CD4-positive, alpha-beta memory T cell (primary cell): ENCODE measurements at places on chromosomes 1 and 21. TPM values are rescaled to one million over a fixed set of nuclear protein-coding genes. Genes with fewer than 3 reads are reported as not detected.

- DNase-seq = no peak
Observed at GRCh38 chr1:190226006-190226405, 251.7 kb downstream of the BRINP3 start.

The TNFRSF25 gene
- 415 TPM for total RNA-seq

DNA sequence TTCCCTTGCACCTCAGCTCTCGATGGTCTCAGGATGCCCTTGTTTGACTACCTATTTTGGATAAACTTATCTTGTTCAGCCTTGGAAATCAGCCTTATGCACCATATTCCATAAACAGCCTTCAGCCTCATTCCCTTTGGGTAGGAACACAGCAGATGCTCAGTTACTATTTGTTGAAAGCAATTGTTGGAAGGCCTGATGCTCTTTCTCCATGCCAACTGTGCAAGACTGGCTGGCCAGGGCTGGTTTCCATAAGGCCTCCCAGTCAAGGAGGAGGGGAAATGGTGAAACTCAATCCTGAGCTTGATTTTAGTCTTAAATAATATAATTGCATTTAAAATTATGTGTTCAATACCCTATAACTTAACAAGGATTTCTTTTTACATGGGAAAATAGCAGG is 121.1 kb upstream of the DEPDC1 start:
- no peak for DNase-seq

The SYTL1 gene
- 146 TPM for total RNA-seq

DNA sequence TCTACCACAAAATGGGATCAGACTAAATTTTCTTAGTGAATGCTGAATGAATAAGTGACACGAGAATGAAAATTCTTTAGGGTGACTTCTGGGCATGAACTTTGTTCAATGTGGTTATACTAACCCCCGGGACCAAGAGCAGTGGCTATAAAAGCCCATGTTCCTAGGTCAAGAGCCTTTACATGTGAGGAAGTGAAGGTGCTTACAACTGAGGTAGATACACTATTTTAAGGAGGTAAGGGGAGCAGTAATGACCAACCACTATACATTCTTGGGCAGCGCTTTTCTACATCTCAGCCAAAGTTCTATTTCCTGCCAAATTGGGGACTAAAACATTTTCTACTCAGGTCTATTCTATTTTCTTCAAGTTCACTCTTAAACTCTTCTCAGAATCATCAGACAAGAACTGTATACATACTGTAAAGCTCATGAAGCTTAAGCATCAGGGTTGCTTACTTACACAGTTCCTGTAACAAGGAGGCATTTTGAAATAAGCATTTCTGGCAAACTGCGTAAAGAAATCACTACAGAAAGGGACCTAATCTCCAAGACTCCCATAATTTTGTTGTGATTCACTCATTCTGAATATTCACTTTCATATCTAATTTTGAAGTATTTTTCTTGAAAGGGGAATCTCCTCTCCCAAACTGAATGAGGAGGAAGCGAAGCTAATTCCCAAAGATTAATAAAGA is 8.5 kb upstream of the ARHGAP29 start:
- no peak for DNase-seq

- DNase-seq = no peak
Observed at GRCh38 chr1:171083222-171083621, 7.5 kb upstream of the FMO3 start.

The BATF3 gene
- 0.64 TPM for total RNA-seq

DNA sequence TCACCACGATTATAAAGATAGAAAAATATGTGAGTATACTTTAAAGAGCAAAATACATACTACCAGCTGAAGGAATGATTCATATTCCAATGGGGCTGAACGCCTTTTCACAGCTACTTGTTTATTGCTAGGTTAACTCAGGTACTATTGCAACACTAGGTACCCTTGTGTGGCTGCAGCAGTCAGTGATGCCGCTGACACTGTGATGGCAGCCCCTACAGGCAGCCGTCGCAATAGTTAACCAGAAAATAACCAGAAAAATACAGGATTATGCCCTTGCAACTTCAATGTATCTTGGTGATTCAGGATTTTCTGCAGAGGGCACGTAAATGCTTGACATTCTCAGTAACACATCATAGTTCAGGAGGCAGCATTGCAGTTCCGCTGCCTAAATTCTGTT is 1.6 kb upstream of the MARK1 start:
- no peak for DNase-seq

The SRGAP2B gene
- total RNA-seq = 26.0 TPM

GRCh38 chr1:227741166-227741870 is 6.1 kb downstream of the SNAP47 start:
- no peak for DNase-seq

GRCh38 chr1:164999146-164999545 is 357.4 kb downstream of the LMX1A start:
- DNase-seq = no peak

DNA sequence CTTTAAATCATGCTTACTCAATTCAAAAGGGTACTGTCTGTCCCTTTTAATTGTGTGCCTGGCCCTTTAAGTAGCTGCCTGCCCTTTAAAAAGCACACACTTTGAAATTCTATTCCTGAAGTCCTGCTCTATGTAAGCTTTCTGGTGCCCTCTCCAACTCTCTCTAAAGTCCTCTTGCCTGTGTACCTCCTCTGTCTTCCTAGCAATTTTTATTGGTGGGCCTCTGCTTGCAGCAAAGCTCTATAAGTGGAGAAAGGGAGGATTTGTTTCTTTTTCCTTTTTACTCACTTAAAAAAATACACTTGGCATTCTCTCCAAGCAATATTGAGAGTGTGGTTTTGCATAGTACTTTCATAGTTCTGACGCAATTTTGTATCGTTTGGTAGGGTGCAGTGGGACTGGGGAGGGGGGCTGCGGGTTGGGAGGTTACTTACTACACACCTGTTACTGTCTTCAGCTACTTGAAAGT is 135.4 kb downstream of the LMO4 start:
- no peak for DNase-seq

The EXOC8 gene
- 37.4 TPM for total RNA-seq

The MMP23B gene
- 3.5 TPM for total RNA-seq

DNA sequence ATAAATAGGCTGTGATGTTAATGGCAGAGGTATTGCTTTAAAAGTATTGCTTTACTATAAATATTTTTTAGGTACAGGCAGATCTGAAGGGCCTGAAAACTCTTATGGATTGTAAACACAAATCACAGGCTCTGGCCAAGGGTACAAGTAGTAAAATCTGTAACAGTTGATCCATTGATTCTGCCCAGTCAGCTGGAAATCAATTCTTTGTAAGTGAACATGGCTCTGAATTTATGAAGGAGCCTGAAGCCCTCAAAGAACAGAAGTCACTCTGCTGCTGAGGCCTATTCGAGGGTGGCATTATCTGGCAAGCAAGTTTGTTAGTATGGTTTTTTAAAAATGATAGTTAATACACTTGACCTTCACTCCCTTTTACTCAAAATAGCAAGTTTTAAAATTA is 834.0 kb upstream of the TMPRSS15 start:
- DNase-seq = no peak

GRCh38 chr1:93828367-93828755 is 50.6 kb downstream of the DNTTIP2 start:
- DNase-seq = no peak

The C1QB gene
- 2.1 TPM for total RNA-seq

GRCh38 chr1:6496365-6496721 is 4.9 kb upstream of the PLEKHG5 start:
- DNase-seq = no peak

- DNase-seq = no peak
Observed at GRCh38 chr1:62613890-62614289, 16.6 kb downstream of the ANGPTL3 start.

- no peak for DNase-seq
Observed at GRCh38 chr1:119981496-119981895, 85.2 kb upstream of the ADAM30 start.

The MCOLN3 gene
- 0.80 TPM for total RNA-seq

The PIK3R3 gene
- 0.25 TPM for total RNA-seq

- no peak for DNase-seq
Observed at GRCh38 chr1:147754661-147755060, 5.7 kb downstream of the GJA5 start.

- DNase-seq = no peak
Observed at GRCh38 chr1:187443939-187444338, 615.2 kb downstream of the PLA2G4A start.

GRCh38 chr1:145729196-145729595 is 9.9 kb downstream of the CD160 start:
- DNase-seq = no peak

DNA sequence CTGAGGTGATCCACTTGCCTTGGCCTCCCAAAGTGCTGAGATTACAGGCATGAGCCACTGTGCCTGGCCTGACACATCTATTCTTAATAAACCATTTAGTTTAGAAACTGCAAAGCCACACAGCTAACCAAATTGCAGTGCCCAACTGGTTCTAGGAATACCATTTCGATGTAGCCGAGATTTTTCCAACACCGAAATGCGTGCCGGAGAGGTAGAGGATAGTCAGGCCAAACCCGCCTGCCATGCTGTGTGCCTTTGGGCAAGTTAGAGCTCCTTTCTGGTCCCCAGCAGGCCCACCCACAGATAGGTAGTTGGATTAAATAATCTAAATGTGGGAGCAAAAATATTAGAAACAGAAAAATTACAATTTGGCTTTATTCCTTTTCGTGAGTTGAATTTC is 254.4 kb downstream of the FOXD2 start:
- no peak for DNase-seq

The DISC1 gene
- total RNA-seq = 18.0 TPM

DNA sequence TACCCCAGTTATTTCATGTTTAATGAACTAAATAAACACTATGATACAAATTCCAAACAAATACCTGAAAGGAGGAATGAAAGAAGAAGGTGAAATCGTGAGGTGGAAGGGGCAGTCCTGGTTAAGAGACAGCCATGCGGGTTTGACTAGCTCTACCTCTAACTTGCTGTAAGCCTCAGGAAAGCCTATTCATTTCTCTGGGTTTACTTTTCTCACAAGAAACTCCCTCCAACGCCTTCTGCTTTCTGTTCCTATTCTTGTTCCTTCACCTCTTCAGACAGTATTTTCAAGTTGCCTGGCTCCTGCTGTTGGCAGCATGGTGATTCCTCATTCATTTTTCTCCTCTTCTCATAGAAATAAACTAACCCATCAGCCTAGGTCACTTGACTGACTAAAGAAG is 92.4 kb downstream of the NTPCR start:
- no peak for DNase-seq

The PYHIN1 gene
- total RNA-seq = 83.6 TPM

DNA sequence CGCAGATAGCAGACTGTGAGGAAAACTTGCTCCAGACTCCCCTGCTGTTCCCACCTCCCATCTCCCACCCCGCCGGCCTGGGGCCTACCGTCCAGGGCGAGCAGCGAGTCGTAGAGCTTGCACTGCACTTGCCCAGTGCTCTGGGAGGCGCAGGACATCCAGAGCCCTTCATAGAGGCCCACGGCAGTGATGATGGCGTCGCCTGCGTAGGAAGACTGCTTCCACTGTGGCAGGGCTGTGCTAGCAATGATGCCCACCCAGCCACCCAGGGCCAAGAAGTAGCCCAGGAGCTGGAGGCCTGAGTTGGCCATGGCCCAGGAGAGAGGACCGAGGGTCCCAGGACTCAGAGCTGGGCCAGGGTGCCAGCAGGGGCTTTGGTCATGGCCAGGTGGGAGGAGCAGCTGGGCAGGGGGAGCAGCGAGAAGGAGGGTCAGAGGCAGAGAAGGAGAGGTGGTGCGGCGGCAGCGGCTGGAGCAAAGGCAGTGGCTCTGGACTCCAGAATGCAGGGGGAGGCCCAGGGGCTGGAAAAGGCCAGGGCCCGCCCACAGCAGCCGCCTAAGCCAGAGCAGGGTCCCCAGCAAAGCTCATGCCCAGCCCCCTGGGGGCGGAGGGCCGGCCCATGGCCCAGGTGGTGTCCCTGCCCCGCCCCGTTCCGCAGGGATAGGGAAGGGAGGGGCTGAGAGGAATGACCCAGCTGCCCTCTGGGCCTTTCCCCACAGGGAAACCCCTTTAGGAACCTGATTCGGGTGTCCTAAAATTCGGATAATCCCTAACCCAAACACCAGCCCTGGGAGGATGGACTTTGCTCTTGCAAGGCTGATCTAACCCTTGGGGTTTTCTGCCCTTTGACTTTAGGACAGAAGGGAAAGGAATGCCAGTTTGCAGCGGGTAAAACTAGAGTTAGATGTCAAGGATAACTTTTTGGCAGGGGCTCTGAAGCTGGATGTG is at the start of gene CLDN19:
TSS of gene CLDN19 (minus strand) at position 484 of the 948 bp plus-strand sequence. CDS start at position 311, 173 bp downstream.
- no peak for DNase-seq

GRCh38 chr21:42160111-42160721 is 58.7 kb upstream of the ABCG1 start:
- DNase-seq = no peak

The MANEAL gene
- total RNA-seq = 2.3 TPM

The IL23R gene
- 1.1 TPM for total RNA-seq

GRCh38 chr1:87642581-87643221 is 314.0 kb downstream of the LMO4 start:
- no peak for DNase-seq

DNA sequence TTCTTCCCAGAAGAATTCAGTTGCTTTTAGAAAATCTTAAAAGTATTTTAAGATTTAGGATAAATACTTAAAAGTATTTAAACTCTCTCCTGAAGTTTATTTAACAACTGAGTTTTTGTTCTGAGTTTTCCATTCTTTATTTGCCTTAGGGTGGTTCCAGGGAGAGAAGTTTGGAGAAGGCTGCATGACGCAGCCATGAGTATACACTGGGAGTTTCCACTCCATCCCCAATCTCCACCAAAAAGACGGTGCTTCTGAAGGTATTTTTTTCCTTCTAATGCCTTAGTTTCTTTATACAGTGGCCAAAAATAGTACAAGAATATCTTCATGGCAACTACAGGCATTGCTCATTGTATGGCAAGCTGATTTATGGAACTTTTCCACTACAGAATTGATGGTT is 122.7 kb downstream of the ST6GALNAC5 start:
- DNase-seq = no peak

DNA sequence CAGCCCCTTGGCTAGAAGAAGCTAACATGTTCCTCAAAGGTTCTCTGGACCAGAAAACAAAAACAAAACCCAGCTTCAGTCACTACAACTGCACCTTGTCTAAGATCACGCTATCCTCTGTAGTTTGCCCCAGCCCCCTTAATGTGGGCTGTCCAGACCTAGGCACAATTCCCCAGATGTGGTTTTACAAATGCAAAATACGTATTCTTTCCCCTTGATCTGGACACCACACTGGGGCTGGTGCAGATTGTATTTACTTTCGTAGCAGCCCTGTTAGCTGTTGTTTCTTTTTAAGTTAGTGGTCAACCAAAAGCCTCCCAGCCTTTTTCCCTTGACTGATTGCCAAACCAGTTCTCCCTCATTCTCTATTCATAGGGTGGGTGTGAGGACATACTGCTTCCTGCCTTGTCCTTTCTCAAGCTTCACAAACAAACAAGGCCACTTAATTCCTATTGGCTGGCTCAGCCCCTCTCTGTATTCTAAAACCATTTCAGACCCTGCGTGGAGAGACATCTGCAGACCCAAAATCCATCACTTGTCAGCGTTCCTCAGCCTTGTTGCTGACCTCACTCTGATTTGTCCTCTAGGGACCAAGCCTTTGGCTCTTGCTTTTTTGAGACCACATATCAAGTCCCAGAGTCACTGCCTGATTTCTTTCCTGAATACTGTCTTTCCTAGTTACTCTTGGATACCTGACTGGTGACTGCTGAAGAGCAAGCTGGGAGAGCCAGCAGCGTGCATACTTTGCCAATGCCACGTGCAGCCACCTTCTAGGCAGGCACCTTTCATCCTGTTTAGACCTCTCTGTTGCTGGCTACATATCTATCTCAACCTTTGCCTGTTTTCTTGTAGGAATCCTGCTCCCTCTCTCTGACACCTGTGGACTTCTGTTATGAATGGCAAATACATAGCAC is 96.4 kb upstream of the RAB3GAP2 start:
- DNase-seq = no peak

- DNase-seq = no peak
Observed at GRCh38 chr21:17002594-17003257, 510.1 kb upstream of the CXADR start.
